ENCODE measurements at places on chromosomes 7 and 10.

- DNase-seq = no peak
Measured at GRCh38 chr7:140222814-140223213, 46.0 kb upstream of the KDM7A start.

- no peak for DNase-seq
Measured at GRCh38 chr7:135161669-135162068, 8.8 kb downstream of the CYREN start.

- no peak for DNase-seq
Measured at GRCh38 chr7:121371883-121372282, 24.2 kb downstream of the FAM3C start.

DNA sequence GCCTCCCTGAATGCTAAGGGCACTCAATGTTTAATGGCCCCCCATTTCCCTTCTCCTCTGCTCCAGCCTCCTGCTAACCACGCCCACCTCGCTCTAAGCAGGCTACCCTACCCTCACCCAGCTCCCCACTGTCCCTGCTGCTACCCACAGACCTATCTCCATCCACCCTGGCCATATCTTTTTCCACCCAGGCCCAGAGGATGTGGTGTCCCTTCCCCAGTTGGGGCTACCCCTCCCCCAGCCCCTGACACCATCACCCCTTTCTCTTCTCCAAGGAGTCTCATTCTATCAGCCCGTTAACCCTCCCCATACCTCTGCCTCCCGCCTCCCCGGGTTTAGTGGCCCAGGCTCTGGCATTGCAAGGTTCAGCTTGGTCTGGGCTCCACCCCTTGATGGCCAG, 28.9 kb upstream of the PPIF start:
- no peak for DNase-seq

DNA sequence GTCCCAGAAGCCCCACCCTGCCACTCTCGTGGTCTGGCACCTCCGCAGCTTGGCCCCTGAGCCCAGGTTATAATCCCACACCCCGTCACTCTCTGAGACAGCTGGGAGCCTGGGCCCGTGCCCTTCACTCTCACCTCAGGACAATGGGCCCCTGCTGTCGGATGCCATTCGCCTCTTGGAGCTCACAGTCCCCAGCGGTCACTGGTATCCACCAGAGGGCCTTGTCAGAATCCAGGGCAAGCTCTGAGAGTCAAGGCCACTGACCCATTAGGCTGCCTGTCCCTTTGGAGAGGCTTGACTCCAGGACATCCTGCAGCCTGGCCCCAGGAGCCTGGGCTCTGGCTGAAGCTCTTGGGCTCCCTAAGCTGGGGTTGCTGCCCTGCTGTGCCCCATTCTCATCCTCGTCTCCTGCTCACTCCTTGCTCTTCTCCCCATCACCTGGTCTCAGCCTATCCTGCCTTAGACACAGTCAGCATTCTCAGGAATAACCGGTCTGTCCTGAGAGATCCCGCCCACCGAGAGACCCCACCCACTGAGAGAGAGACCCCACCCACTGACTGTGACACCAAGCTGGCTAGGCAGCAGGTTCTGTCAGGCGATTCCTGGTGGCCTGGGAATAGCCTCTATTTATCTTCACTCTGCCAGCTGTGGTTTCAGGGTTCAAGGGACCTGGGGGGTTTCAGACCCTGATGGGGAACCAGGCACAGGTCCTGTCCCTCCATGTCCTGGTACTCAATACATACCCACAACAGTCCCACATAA, 27.7 kb downstream of the CPXM2 start:
- no peak for DNase-seq

DNA sequence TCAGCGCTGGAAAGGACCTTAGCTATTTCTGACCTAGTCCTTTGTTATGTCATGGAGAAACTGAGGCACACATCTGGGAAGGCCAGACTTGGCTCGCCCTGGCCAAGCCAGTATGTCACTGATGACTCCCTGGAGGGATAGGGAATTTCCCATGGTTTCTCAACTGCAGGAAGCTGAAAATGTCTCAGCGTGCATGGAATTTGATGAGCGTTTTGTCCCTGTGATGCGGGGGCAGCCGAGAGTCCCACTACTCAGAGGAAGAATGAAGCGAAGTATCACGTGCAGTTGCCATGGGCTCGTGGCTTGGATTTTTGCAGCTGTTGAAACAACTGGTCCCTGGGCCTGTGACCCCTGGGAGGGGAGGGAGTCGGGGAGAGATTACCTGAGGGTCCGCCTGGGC, 44.8 kb downstream of the CLIP2 start:
- peak; percentile 36 for DNase-seq

GRCh38 chr7:132544999-132545398, 31.3 kb downstream of the PLXNA4 start:
- no peak for DNase-seq
